ENCODE measurements at places on chromosomes 1 and 21.

- DNase-seq: no peak
These were observed 16.6 kb downstream of the DDAH1 start for GRCh38 chr1:85448358-85448757.

DNA sequence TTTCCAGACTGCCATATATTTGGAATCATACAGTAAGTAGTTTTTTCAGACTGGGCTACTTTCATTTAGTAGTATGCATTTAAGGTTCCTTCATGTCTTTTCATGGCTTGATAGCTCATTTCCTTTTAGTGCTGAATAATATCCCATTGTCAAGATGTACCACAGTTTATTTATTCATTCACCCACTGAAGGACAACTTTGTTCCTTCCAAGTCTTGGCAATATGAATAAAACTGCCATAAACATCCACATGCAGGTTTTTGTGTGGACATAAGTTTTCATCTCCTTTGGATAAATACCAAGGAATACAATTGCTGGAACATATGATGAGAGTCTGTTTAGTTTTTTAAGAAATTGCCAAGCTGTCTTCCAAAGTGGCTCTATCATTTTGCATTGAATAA is 366.4 kb upstream of the NFIA start:
- no peak for DNase-seq

DNA sequence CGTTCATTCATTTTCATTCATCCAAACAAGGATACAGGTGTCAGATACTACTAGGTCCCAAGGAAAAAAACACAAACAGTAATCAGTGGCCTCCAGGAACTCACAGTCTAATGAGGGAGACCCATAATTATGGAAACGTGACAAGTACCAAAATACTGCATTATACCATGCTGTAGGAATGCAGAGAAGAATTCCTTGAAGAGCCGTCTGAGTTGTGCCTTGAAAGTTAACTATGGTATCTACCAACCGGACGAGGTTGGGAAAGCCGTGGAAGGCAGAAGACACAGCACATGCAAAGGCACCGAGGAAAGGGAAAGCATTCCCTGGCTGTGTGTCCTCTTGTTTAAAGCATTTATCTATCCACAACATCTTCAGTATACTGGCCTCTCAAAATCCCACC is 206.0 kb downstream of the DAB1 start:
- no peak for DNase-seq

GRCh38 chr1:163747261-163747660 is 425.5 kb downstream of the NUF2 start:
- no peak for DNase-seq

- DNase-seq: no peak
These were observed 19.7 kb upstream of the PGBD2 start for GRCh38 chr1:248886237-248886895.

DNA sequence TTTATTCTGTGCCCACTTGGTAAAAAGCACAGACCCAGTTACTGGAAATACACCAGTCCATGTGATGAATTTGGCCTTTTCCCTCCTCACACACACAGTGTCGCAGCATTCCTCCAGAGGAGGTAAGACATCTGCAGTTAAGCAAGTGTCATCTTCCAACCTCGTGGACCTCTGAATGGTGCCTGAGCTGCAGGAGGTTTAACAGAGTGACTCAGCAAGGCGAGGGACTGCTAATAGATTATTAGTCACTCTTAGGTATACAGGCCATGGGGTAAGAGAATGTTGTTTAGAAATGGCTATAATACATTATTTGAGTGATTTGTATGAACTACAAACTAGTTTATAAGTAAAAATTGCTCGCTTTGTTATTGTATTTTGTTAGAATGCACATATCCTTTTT is 8.6 kb upstream of the LRRC8B start:
- peak; percentile 44 for DNase-seq

DNA sequence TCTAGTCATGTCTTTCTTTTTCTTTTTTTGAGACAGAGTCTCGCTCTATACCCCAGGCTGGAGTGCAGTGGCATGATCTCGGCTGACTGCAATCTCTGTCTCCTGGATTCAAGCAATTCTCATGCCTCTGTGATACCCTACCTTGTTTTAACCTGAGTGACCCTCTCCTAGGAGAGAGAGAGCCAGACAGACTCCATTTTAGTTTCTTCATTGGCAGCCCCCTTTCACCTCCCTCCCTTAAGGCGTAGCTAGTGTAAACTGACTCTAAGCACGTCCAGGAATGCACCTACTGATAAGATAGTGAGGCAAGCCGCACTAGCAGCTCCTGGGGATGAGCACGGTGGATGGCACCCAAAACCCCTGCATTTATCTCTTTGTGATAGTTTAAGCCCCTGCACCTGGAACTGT is 5.2 kb upstream of the PKNOX1 start:
- DNase-seq: no peak

DNA sequence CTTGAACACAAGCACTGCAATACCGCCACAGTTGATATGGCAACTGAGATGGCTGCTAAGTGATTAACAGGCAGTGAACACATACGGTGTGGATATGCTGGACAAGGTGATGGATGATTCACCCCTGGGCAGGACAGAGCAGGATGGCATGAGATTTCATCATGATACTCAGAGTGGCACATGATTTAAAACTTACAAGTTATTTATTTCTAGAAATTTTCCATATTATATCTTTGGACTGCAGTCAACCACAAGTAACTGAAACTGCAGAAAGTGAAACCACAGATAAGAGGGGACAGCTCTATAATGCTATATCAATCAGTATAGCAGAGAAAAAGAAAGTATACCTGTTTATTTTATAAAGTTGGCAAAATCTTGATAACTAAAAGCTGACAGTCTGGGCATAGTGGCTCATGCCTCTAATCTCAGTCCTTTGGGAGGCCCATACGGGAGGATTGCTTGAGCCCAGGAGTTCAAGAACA is 47.9 kb downstream of the PHACTR4 start:
- peak; percentile 55 for DNase-seq

DNA sequence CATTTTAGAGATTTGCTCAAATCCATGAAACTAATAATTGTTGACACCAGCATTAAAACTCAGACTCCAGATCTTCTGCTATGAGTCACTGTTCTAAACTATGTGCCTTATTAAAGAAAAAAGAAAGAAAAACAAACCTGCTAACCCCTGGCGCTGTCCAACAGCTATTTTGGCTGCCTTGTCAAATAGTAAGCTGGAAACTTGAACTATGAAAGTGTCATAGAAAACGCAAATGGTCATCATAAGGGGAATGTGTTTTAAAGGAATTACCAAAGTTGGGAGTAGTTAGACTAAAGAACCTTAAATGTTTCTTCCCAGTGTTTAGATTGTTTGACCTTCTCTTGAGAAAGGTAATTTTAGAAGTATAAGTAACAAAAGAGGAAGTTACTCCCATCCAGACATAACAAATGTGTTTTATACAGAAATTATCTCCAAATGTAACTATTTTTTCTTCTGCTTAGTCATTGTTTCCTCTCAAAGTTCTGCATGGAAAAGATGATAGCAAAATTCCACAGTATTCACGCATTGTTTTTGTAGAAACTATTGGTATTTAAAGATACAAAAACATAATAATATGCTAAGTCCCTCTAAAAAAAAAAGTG is 272.4 kb downstream of the TPR start:
- no peak for DNase-seq

GRCh38 chr1:156638189-156638985 is 3.5 kb upstream of the BCAN start:
- no peak for DNase-seq

GRCh38 chr1:41340655-41341364 is 20.4 kb upstream of the FOXO6 start:
- DNase-seq: no peak

DNA sequence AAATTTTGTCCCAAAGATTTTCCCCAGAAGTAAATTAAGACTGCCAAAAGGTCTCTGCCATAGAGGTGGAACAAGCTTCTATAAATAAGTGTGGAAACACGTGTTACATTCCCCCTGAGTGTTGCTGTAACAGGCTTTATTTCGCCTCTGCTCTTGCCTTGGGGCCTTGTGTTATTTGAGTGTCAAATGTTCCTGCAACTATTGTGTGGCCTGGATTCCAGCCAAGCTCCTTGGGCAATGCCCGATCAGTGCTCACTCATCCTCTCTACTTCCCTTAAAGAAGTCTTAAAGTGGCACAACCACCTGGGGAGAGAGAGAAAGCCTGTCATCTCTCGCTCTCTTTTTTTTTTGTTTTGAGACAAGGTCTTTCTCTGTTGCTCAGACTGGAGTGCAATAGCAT is 156.7 kb downstream of the NR5A2 start:
- peak; percentile 97 for DNase-seq

DNA sequence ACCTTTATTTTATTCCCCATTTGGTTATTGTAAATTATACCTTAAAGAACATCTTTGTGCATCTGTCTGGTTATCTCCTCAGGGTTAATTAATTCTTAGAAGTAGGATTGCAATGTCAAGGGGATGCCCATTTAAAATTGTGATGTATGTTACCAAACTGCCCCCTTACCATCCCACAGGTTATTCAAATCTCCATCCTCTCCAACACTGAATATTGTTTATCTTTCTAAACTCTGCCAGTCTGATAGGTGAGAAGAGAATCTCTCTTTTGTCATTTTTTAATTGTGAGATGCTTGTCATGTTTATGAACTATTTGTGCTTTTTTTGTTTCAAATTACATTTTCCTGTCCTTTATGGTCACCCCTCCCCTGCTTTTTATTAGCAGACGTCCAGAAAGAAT is 55.8 kb downstream of the VWA5B1 start:
- DNase-seq: no peak

- no peak for DNase-seq
These were observed 6.6 kb upstream of the MED18 start for GRCh38 chr1:28322194-28322593.

GRCh38 chr1:217363319-217363718 is 267.6 kb downstream of the GPATCH2 start:
- DNase-seq: no peak

- DNase-seq: peak; percentile 42
These were observed 26.6 kb downstream of the BEND5 start for GRCh38 chr1:48750109-48750508.

GRCh38 chr1:65253800-65254319 is 55.5 kb upstream of the DNAJC6 start:
- peak; percentile 89 for DNase-seq

DNA sequence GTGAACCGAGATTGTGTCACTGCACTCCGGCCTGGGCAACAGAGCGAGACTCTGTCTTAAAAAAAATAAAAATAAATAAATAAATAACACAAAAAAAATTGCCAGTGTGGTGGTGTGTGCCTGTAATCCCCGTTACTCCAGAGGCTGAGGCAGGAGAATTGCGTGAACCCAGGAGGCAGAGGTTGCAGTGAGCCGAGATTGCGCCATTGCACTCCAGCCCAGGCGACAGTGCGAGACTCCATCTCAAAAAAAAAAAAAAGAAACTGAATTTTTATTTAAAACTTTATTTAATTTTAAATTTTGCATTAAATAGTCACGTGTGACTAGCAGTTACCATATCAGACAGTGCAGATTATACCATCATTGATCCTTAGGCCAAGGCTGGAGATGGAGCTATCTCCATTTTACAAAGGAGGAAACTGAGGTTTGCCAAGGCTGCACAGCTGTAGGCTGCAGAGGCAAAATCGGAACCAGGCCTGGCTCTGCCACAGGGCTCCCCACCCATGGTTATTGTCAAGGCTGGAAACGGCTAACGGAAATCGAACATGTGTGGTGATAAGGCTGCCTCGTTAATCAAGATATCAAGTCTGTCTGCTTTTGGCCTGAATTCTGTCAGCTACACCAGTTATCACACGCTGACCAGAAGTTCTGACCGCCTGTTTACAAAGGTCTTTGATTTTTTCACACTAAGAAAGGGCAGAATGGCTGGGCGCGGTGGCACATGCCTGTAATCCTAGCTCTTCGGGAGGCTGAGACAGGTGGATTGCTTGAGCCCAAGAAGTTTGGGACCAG is 20.5 kb downstream of the HSPG2 start:
- DNase-seq: no peak

DNA sequence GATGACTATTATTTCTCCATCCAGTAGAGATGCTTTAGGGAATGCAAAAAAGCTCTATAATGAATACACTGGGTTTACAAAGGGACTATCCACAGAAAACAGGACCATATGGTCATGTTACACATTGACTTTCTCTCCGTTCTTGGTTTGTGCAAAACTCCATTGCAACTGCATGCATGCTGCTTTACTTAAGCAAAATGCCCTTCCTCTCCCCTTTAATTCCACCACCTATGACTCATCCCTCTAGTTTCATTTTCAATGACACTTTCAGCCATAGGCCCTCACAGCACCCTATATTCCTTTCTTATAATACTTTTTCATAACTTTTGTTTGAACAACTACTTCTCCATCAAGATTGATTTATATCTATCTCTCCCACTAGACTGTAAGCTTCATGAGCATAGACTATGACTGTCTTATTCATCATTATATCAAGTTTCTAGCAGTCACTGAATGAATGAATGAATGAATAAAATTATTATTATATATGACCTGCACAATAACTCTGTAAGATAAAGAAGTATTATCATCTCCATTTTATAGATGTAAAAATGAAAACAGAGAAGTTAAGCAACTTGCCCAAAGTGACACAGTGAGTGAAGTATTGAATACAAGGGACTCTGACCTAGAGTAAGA is 248.9 kb downstream of the PLPP3 start:
- DNase-seq: peak; percentile 46

GRCh38 chr1:12464045-12464461 is 154.0 kb downstream of the DHRS3 start:
- no peak for DNase-seq

GRCh38 chr1:184388971-184389370 is 2.1 kb downstream of the C1orf21 start:
- DNase-seq: peak; percentile 4

DNA sequence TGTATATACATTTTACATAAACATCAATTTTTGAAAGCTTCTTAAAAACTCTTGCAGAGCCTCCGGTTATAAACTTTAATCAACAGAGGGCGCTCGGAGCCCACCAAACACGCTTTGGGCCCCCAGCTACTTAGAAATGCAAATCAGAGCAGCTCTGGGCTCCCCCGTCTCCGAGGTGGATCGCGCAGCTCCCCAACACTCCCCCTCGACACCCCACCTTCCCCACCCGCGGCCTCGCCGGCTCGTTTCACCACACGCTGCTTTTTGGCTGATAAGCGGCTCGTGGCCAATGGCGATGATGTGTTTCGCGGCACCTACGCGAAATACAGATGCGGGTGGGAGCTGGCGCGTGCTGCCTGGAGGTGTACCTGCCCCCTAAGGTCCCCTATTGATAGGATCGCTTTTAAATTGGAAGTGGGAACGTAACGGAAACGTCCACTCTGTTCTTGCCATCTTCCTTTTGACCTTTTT is 1.7 kb upstream of the KIF26B start:
- peak; percentile 74 for DNase-seq

DNA sequence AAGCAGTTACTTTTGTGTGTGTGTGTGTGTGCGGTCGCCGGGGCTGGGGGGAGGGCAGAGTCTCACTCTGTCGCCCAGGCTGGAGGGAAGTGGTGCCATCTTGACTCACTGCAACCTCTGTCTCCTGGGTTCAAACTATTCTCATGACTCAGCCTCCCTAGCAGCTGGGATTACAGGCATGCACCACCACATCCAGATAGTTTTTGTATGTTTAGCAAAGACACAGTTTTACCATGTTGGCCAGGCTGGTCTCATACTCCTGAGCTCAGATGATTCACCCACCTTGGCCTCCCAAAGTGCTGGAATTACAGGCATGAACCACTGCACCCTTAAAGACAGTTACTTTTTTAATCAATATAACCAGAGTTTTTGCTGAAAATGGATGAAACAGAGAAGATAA is 207.0 kb downstream of the PTPRC start:
- DNase-seq: no peak
